ENCODE measurements at places on chromosomes 5 and 9.

- DNase-seq: peak; percentile 5
These were observed 10.8 kb downstream of the DMRTA1 start for GRCh38 chr9:22457448-22457847.

DNA sequence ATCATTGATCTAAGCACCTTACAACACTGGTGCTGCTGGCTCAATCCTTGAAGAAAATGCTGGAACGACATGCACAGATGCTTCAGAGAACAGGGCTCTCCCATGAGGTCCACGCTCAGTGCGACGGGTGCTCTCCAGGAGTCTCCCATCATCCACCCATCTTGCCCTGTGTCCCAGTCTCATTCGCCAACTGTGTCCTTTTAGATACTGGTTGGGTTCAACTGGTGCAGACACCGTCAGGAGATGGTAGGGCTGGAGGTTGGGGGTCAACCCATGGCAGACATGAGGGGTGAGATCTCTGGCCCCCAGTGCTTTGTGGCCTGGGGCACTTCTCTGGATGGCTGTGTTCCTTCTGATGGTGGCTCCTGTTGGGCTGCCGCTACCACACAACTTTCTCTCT lies 1.6 kb upstream of the OBP2B start:
- DNase-seq: no peak

- no peak for DNase-seq
These were observed 11.8 kb upstream of the FCN1 start for GRCh38 chr9:134929193-134930158.

GRCh38 chr5:32843531-32843895 lies 132.4 kb downstream of the NPR3 start:
- DNase-seq: no peak

DNA sequence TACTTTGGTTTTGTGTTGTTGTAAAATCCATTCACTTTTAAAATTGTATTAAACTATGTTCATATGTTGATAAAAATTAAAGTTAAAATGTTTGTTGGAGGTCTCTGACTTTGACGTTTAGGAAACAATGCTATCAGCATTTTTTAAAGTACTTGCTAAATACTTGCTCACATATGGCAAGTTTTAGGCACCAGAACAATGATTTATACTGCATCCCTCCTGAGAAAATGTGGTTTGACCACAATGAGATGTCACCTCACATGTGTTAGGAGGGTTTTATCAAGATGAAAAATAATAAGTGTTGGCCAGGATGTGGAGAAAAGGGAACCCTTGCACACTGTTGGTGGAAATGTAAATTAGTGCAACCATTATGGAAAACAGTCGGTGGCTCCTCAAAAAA lies 180.8 kb downstream of the HSD17B3 start:
- DNase-seq: no peak

GRCh38 chr5:111111956-111112355 lies 19.8 kb downstream of the WDR36 start:
- DNase-seq: no peak

DNA sequence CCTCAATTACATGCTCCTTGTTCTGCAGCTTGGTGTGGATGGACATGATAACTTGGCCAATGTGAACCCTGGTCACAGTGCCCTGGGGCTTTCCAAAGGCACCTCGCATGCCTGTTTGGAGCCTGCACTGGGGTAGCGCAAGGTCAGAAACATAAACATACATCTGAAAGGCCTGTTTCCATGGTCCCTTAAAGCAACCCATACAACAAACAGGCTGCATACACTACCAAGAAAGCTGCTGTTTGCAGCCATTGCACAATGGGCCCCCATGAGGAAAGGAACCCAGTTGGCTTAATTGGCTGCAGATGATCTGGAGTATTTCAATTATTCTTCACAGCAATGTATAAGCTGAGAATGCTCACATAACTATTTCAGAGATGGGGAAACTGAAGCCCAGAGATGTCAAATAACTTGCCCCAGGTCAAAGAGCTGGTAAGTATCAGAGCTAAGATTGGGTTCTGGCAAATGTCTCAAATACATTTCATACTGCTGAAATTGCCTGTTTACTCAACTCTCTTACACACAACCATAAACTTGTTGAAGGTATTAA lies 233.9 kb downstream of the ASTN2 start:
- no peak for DNase-seq

- DNase-seq: no peak
These were observed 28.2 kb downstream of the ARSB start for GRCh38 chr5:78956901-78957300.

DNA sequence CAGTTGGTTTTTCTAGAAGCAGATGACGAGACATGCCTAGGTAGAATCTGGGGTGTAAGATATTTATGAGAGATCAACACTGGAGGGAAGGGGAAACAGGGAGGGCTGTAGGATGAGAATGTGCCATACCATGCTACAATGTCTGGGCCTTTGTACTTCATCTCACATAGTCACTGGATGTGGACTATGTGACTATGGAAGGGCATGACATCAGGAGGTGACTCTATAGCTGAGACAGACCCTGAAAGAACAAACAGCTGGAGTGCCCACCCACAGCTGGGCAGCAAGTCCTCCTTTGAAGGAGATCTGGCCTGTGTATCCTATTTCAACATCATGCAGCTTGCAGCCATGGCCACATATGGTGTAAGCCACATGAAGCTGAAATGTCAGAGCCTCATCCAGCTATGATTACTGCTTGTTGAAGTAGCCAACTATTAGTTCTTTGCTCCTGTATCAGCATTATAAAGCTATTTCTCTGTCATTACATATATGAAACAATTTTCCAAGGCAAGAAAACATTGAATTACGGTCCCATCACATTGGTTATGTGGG lies 46.2 kb upstream of the KIF2A start:
- DNase-seq: no peak

- DNase-seq: no peak
These were observed 22.5 kb downstream of the PAX5 start for GRCh38 chr9:37011530-37011929.

DNA sequence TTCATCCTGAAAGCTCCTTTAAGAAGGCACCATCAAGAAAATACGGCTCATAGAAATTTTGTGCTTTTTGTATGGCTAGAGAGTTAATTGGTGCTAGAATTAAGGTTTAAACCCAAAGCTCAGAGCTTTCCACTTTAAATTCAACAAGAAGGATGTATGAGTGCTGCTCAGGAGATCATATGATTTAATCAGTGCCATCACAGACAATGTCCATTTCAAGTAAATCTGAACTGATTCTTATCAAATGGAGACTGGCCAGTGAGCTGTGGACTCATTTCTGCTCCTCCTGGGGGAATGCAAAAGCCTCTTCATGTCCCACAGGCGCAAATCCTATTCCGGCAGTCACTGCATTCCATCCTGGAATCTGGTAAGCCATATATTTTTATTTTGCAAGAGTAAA lies 327.2 kb downstream of the BNC2 start:
- no peak for DNase-seq

- DNase-seq: peak; percentile 63
These were observed 40.3 kb upstream of the NAA35 start for GRCh38 chr9:85900504-85901201.

DNA sequence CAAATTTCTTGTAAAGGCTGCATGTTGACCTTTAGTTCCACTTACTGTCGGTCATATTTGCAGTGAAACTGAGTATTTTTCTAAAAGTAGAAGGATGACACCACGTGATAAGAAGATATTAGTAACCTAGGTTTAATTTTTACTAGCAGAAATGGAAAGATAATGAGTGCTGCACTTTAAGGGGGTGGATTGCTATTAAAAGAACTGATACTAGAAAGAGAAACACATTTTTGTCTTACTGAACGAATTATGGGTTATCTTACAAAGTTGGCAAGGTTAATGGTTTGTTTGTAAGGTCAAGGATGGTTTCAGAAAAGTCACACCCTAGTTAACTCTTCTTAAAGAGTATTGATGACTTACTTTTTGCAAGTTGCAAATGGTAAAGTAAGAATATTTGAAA lies 2.4 kb downstream of the MACIR start:
- DNase-seq: no peak

- DNase-seq: no peak
These were observed 245.7 kb downstream of the PSAT1 start for GRCh38 chr9:78542491-78543181.

DNA sequence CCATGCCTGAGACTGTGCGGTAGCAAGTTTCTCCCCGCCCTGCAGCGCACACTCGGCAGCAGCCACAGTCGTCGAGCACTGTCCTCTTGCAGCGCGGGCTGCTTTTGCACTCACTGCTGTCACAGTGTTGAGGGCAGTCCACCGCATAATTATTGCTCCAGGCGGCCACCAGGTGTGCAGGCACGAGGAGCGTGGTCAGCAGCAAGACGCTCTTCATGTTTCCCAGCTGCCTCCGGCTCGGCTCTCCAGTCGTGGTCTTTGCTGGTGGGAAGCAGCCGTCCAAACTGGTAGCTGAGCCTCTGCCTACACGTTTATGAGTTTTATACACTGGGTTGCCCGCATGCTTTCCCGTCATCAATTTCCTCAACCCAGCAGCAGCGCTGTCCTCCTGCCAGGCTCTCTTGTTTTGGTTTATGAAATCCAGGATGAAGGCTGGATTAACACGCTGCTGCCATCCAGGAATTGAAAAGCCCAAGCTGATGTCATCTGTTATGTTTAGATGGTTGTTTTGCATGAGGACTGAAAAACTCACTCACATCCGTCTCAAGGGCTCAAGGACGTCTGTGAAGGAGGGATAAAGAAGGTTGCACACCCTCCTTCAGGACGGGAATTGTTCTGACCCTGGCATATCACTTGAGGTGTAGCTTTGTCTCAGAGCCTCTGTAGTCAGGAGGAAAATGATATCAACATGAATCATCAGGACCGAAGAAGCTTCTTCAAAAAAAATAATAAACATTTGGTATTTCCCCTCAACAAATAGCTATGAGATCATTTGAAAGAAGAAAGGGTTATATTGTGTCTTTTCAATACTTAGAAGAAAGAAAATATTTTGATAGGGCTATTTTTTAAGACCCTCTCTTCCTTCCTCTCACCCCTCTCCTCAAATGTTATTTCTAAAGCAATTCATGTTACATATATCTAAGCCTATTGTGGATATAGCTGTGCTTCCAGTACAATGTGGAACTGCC lies at the start of gene ESM1:
TSS of gene ESM1 (minus strand) at position 293 of the 968 bp plus-strand sequence. CDS start at position 217, 76 bp downstream.
- peak; percentile 85 for DNase-seq

- peak; percentile 6 for DNase-seq
These were observed 119.4 kb downstream of the NTRK2 start for GRCh38 chr9:84788803-84789462.

GRCh38 chr9:126519660-126520420 lies 93.9 kb upstream of the LMX1B start:
- DNase-seq: no peak

- no peak for DNase-seq
These were observed 64.0 kb upstream of the UBTD2 start for GRCh38 chr5:172347496-172348052.

- DNase-seq: no peak
These were observed 79.0 kb downstream of the SYK start for GRCh38 chr9:90880669-90881068.
